Hematopoietic multipotent progenitor cell treated with erythropoietin and hydrocortisone succinate and interleukin-3 and kit ligand, for 17 days (in vitro differentiated cells): ENCODE measurements at places on chromosomes 2 and 18.

GRCh38 chr2:164784376-164784775 lies 57.2 kb downstream of the COBLL1 start:
- DNase-seq = no peak

DNA sequence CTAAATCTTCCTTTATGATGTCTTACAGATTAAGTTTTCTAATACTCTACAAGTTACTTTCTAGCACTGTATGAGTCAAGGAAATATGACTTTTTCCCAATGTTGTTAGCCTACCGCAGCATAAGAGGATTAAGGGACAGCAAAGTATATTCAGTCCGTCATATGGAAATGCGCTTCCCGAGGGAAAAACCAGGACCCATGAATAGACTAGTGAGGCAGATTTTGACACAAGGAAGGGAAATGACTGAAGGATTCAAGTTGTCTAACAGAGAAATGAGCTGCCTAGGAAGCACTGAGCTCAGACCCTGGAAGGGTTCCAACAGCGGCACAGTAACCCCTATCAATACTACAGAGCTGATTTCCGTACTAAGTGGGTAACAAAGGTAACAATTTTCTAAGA lies 12.0 kb downstream of the SEPTIN10 start:
- no peak for DNase-seq

DNA sequence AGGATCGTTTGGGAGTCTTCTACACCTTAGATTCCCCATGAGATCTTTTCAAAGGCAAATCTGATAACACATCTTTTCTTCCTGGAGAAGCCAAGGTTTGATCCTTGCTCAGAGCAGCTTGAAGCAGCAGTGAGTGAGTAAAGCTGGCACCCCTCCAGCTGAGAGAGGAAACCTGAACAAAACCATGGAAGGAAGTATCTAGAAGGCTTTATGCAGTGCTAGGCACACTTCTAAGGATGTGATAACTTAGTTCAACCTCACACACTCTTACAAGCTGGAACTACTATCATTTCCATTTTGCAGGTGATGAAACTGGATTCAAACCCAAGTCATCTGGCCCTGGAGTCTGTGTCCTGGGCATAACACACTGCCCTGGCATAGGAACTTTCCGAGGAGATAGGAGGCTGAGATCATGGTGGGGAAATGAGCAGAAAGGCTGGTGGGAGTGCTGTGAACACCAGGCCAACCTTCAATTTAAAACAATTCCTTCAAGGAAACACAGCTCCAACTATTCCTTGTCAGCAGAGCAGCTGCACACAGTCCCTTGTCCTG lies 71.2 kb downstream of the CTAGE1 start:
- DNase-seq = no peak

GRCh38 chr2:25170888-25171287 lies 2.5 kb upstream of the POMC start:
- DNase-seq = no peak

DNA sequence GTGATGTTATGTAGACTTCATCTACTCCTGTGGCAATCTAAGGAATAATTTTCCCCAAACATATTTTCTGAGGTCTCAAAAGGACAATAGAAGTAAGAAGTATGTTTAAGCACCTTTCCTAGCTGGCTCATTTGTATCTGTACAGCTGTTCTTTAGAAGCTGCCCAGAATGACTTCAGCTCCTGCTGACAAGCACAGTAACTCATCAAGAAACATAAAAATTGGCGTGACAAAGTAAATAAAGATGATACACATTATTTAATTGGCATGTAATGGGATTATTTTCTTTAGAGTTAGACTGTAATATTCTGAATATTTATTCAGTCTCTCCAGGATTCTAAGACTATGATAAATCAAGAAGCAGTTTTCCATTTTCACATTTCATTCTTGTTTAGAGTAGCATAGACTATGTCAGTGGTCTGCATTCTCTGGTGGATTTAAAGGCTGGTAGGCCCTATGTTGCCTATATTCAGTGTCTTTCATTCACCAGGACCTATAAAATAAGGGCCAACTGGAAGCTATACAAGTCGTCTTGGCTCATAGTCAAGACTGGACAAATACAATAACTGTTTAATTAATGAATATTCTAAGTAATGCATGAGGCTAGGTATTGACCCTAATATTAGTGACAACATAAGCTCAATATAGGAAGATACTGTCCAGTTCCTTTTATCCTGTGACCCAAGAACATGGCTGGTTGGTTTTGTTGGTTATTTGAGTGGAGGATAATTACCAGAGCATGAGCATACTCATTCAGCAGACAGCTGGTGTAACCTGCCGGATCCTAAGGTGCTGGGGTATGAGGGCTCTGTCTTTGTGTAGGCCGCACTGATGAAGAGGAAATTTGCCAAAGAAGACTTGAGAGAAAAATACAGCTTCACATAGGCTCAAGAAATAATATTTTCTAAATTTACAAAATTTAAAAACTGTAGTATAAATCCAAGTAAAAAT lies 107.0 kb downstream of the PDE1A start:
- DNase-seq = no peak

DNA sequence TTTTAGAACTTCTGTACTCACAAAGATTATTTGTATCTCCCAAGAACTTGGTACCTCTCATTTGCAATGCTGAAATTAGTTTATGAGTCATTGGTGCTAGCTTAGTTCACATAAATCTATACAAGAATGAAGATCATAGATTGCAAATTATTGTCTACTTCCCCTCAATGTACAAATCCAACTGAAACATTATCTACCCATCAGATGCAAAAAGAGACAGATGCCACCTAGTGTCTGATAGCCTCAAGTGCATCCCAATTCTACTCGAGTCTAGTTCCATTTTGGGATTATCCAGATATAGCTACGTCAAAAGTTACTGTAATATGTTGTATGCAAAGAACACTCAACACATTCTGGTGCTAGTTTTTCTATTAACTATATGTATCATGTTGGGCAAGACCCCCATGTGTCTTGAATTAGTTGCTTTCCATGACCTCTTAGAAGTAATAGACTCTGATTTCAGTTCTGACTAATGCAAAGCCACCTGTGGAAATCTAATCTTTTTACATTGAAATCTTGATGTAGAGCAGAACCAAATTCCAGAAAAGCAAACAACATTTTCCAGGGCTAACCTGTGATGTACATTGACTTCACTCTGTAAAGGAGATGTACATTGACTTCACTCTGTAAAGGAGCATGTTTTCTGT lies 210.0 kb downstream of the RBM43 start:
- DNase-seq = peak; percentile 24

DNA sequence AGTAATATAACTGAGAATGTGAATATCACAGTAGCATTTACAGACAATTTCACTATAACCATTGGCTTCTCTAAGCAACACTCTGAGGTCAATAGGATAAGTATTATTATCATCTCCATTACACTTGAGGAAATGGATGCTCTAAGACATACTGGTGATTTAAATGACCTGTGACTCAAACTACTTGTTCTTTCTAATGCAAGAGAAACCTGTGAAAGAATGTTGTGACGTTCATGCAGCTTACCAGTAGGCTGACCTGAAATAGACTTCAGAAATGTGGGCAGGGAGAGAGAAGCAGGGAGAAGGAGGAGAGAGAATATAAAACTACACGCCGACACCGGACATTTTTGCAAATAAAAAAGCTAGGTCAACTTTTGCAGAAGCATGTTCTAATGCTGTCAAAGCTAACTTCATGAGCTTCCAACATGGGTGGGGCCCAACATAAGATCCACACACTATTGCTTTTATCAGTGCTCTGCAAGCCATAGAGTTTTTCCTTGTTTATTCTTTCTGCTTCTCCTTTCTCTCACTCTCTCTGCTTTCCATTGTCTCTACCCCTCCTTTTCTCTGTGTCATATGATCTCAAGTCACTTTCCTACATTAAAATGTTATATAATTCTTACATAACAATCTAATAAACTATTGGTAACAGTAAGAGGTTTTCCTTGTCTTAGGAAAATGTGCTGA lies 217.6 kb upstream of the FN1 start:
- DNase-seq = no peak

GRCh38 chr18:50751490-50751889 lies 68.3 kb downstream of the MRO start:
- no peak for DNase-seq

DNA sequence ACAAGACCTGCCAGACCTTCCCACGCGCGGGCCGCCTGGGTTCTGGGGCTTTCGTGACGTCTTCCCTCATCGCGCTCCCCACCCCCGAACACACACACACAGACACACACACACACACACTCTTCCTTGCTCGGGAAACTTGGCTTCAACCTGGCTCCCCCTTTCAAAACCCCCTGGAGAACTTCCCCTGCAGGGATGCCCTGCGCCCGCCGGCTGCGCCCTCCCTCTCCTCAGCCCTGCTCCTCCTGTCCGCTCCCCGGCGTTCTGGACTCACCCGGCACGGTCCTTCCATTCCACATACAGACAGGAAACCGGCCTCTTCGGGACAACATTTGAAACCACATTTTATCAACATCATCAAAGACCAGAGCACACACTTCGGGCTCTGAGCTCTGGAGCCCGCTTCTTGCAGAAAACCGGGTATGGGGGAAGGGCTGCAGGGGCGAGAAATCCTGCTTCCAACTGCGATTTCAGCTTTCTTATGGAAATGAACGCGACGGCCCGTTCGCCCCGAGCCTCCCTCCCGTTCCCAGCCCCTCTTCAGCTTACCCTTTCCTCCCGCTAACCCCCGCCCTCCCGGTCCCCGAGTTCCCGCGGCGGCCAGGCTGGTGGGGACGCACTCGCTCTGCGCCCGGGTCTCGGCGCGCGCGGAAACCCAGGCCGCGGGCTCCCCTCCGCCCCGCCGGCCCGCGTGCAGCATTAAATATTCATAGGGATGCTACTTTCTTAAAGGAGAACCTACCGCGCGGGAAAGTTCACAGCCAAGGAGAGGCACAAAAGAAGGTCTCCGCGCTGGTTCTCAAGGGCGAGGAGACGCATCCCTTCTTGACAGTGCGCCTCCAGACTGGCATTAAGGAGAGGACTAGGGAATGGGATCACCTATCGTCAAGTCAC lies 18.3 kb downstream of the POU3F3 start:
- DNase-seq = no peak

GRCh38 chr2:15626126-15626525 lies 34.5 kb downstream of the DDX1 start:
- no peak for DNase-seq

GRCh38 chr18:5388896-5389295 lies 93.4 kb upstream of the ZBTB14 start:
- DNase-seq = no peak

GRCh38 chr18:30945761-30946160 lies 96.8 kb downstream of the DSC3 start:
- no peak for DNase-seq

GRCh38 chr18:42838546-42839145 lies 276.8 kb downstream of the RIT2 start:
- no peak for DNase-seq

DNA sequence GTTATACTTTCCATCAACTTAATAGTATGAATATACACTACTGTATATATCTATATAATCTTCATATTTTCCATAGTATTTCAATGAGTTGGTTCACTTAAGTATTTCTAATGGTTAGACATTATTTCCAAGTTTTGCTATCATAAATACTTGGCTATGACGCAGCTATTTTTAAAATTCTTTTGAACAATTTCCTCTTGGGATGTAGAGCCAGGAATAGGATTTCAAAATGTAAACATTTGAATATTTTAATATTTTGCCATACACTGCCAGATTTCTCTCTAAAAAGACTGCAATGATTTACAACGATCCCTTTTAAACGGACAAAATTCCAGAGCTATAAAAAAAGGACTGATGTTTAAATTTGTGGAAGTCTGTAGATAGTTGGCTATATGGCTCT lies 95.6 kb downstream of the NUP35 start:
- no peak for DNase-seq

DNA sequence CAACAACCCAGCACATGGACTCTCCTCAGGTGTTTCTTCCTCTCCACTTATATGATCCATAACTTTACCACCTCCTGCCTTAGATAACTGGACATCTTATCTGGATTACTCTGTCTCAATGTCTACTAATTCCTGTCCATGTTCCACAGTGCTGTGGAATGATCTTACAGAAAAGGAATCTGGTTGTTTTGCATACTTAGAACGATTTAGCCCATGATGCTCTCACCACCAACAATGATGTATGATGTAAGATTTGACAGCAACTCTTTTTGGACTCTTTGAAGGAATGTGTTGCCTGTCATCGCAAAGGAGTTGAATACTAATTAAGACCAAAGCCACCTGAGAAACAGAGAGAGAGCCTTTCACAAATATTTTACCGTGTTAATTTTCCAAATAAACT lies 37.7 kb upstream of the SYT4 start:
- DNase-seq = no peak

DNA sequence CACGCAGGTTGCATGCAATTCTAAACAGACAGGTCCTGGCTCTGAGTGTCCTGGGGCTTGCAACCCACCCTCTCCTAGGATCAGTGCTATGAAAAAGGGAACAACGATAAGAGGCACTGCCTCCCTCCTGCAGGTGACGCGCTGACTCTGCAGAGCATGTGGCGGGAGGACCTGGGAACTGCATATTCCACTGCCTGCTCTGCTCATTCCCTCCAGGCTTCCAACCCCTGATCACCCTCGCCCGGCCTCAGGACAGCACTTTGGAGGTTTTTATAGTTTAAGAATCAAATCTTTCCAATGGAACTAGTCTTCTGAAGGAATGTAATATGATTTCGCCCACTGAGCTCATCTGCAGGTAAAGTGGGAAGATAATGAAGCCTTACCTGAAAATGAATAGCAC lies 8.5 kb downstream of the CHST10 start:
- no peak for DNase-seq

DNA sequence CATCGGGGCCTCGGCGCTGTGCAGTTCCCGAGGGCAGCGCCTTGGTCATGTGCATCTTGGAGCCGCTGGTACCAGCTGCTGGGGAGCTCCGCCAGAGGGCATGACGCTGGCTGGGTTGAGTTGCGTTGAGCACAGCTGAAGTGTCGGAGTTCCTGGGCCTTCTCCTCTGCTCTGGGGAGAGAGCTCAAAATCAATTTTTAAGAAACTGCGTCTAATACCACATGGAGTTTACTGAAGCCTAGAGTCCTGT lies 48.7 kb downstream of the GREB1 start:
- no peak for DNase-seq

GRCh38 chr2:151928380-151928779 lies 100.2 kb upstream of the ARL5A start:
- DNase-seq = no peak

GRCh38 chr18:68984342-68984741 lies 186.5 kb downstream of the CCDC102B start:
- DNase-seq = no peak

GRCh38 chr18:9612977-9613376 lies 1.4 kb downstream of the PPP4R1 start:
- no peak for DNase-seq

DNA sequence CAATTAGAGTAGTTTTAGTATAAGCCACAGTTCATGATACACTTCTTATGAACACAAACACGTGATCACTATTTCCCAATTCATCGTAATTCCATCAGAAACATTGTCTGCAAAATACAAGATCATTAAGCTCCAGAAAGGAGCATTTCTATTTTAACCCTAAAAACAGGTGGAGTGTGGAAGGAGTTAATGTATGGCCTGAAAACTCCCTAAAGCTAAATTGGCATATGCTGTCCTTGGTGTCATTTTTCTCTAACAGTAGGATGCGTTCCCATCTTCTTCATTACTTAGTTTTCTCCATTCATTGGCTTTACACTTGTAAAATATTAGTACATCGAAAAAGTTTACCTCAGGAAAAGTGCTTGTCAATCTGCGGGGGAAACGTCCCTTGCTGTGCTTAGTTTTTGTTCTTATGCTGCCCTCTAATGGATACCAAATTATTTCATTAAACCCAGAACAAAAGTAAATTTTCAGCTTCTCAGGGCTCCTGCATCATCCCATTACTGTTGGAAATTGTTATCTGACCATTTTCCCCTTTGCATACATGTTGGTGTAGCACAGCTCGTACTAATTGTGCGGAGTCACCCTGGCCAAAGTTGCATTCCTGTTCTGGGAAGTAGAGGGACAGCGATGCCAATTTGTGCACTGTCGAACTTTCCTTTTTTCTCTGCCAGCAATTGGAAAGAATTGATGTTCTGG lies 153.4 kb downstream of the GPD2 start:
- DNase-seq = peak; percentile 69
